ENCODE measurements at places on chromosomes 2 and 18.

GRCh38 chr2:122682356-122682755 lies 926.9 kb downstream of the TSN start:
- DNase-seq: no peak

DNA sequence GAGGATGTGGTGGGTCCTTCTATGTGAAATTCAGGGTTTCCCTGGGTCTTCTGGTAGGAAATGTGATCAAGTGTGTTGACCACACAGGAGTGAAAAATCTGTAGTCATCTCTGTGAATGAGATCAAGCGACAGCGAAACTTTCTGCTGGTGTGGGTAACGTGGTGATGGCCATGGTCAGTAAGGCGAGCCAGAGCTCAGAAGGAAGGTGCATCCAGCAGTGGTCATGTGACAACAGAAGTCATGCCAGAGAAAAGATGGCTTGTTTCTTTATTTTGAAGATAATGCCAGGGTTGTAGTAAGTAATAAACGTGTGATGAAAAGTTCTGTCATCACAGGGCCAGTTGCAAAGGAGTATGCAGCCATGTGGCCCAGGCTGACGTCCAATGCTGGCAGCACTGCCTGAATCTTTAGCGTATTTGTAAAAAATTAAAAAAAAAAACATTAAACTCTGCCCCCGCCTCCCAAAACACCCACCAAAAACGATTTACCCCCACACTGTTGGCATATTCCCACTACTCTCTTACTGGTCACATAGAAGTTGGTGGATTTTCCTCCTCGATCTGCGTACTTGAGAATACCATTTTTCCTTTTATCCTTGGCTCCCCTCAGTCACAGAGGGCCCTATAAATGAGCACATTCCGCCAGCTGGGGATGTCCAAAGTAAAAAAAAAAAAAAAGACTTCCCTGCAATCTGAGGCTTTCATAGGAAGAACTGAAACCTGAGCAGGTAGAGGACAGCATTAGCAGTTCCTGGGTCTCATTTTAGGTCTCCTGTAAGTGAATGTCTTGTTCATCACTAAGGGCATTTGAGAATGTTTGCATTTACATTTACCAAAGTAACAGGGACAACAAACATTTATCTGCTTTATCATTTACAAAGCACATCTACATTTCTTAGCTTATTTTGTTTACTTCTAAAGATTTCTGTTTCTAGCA lies 70.6 kb downstream of the SLC4A3 start:
- DNase-seq: no peak

DNA sequence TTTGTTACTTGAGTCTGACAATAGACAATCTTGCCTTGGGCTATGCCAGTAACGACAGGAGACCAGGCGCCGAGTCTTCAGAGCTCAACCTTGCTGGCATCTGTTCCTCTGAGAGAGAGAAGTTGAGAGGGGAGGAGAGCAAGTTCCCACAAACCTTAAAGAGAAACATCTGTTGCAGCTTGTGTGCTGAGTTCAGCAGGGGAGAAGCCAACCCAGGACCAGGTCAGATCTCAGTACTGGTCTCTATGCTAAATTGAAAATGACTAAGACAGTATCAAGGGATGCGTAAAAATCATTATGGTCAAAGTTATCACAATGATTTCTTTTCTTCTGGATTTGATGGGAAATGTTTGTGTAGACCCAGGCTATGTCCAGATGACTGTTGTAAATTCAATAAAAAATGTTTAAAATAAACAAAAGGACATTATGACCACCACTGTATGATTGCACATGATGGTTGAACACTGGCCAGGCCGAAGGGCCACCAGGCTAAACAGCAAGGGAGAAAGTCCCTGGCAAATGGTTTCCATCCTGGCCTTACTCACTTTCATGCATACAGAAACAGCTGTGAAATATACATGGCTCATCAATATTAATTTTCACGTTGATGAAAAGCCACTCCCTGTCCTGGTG lies 100.3 kb upstream of the PMAIP1 start:
- no peak for DNase-seq

- DNase-seq: no peak
Observed at GRCh38 chr18:34624551-34624950, 85.5 kb upstream of the DTNA start.

- no peak for DNase-seq
Observed at GRCh38 chr2:50930726-50931125, 101.2 kb downstream of the NRXN1 start.
